Muscle of leg (tissue), 16 donors: ENCODE measurements at places on chromosomes 12 and 14.

DNA sequence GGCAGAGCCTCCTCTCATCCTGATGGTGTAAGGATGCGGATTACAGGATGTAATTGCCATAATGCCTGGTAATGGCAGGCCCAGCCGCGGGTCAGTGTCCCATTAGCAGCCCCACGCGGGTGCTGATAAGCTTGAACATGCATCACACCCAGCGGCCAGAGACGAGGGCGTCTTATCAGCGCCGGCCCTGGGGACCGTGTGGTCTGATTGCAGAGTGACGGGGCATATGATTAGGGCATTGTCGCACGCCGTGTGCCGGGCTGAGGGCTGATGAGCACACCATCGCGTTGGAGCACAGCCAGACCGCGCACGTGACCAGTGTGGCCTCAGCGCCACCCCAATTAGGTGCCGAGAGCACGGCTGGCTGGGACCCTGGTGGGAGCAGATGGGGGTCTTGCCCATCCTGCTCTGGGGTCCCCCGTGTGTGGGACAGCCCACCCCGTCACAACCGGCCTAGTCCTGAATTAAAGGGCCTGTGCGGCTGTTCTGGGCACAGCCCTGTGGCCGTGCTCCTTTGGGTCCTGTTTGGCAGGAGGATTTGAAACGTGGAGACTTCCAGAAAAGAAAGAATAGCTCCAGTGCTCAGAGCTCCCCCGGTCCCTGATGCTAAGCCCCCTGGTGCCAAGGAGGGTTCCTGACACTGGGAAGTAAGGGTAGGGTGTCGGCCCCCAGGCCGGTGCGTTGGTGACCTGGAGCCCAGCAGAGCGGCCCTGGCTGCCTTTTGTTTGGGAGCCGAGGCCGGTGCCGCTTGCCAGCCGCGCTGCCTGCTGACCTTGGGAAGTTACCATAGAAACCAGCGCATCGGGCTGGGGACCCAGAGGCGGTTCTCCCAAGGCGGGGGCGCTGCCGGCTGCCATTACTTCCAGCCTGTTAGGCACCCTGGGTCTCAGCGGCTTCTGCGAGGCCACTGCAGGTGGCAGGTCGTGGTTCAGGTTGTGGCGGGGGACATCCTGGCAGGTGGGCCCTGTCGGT lies 20.7 kb downstream of the KIF26A start:
- no peak for DNase-seq

DNA sequence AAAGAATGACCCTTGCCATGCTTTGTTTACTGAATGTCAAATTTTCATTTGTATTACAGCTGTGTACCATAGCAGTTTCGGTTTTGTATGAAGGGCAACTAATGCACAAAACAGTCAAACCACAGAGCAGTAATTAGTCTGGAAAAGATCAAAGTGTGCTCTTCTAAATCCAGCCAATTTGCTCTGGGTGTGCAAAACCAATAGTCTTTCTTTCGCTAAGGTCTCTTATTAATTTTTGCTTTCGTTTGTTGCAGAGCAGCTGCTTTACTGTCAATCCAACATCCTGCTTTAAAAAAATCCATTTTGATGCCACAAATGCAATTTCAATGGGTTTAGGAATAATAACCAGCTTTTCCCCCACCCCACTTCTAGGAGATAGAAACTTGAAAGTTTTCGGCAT lies 114.2 kb downstream of the BRMS1L start:
- no peak for DNase-seq

- DNase-seq = peak; percentile 43
Observed at GRCh38 chr14:24887623-24888304, 162.2 kb downstream of the STXBP6 start.

DNA sequence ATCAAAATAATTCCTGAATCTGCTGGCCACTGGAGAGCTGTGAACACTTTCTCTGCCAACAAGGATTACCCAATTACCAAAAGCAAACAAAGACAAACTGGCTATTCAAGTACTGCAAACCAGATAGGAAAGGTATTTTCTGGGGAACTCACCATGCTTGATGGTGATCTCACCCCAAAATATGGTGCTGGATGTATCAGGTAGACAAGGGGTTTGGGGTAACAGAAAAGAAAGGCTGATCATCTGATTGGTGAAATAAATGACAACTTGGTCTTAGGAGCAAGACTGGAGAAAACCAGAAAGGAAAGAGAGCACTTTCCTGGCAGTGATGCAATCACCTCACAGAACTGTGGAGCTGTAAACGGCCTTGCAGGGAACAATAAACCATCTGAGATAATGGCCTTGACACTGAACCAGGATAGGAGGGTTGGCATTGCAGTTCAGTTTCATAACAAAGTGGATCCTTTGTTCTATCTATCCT lies 31.0 kb upstream of the NPFF start:
- DNase-seq = no peak

DNA sequence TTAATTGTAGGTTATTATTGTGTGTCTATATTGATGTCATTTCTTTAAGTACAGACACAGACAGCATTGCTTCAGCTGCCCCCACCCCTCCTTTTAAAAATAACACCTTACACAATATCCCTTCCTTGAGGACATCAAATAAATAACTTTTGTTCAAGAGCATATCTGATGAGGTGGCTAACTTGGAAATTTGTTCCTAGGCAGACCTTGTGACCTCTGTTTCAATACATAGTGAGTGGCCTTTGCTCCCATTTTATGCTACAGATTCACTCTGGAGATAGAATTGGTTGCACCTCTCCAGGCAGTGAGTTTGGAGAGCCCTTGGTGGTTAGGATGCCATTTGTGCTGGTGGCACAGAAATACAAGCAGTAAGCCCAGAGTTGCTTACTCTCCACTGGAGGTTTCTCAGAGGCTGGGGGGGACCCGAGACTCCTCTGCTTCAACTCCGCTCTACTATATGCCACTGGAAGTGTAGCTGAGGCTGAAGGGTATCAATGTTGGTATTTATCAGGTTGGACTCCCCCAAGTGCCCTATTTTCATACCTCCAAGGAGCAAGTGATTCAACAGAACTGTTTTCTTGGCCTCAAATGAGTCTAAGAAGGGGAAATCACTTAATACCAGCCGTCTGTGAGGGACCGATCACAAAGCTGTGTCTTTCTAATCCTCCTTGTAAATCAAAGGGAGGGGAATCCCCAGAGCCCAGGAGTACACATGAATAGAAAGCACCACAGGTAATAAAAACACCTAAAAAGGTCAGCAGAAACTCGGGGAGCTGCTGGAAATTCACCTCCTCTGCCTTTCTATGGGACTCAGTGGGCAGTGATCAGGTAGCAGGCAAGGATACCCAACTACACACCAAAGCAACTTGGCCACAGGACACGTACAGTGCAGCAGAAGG lies 463.1 kb downstream of the RAD51B start:
- DNase-seq = no peak

- DNase-seq = no peak
Observed at GRCh38 chr12:49190974-49191373, 2.1 kb upstream of the TUBA1A start.

- no peak for DNase-seq
Observed at GRCh38 chr14:61678975-61679374, 16.3 kb upstream of the HIF1A start.

GRCh38 chr12:127749416-127749815 lies 517.6 kb upstream of the TMEM132C start:
- DNase-seq = no peak

GRCh38 chr12:56980941-56981530 lies 23.6 kb upstream of the RDH16 start:
- no peak for DNase-seq

- no peak for DNase-seq
Observed at GRCh38 chr12:42749239-42749638, 159.7 kb upstream of the PRICKLE1 start.

GRCh38 chr12:58186401-58186800 lies 245.0 kb downstream of the ATP23 start:
- DNase-seq = no peak

GRCh38 chr12:128790221-128790620 lies 33.5 kb downstream of the SLC15A4 start:
- DNase-seq = no peak

DNA sequence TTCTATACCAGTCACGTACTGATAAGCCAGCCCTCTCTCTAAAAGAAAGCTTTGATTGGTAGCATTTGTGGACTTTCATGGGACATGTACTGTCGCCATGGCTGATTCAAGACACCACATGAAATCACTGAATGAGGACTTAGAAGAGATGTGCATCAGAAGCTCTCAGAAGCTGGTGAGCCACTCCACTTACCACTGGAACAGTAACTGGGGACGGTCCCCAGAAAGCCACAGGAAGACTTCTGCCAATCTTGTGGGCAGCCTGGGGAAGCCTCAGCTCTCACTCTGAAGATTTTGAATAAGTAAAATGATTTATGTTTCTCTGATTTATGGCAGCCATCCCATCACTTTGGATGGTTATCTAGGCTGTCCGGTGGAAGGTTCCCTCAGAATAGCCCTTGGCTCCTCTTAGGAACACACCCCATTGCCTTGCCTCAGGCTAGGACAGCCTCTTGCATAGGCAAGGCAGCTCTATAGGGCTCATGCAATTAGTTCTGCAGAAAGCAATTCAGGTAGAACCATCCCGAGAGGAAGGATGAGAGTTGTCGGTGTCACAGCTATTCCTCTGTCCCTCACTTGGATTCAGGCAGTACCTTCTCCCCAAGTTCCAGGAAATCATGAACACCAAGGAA lies 9.8 kb downstream of the DHRS1 start:
- DNase-seq = no peak

DNA sequence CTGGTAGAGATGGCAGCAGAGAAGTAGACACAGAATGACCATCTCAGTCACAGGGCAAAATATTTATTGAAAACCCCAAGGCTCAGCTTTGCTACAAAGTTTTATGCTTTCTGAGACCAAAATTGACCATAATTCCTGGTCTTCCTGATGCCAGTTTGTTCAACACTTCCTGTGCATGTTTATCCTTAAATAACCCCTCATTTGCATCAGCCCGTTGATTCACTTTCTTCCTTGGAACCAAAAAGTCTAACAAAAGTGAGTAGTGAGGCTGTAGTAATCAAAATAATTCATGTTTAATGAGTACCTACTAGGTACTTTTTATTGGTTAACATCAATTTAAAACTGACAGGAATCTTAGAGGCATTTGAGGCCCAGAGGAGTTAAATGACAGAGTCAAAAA lies 51.7 kb downstream of the TRHDE start:
- no peak for DNase-seq
